Aorta (tissue), 5 donors: ENCODE measurements at places on chromosomes 2 and 18. TPM values are rescaled to one million over a fixed set of nuclear protein-coding genes. Genes with fewer than 3 reads are reported as not detected.
A peak's percentile ranks its signal among the peaks of the same experiment; 100 is the strongest.

The GPATCH11 gene
- 6.6 TPM for total RNA-seq

DNA sequence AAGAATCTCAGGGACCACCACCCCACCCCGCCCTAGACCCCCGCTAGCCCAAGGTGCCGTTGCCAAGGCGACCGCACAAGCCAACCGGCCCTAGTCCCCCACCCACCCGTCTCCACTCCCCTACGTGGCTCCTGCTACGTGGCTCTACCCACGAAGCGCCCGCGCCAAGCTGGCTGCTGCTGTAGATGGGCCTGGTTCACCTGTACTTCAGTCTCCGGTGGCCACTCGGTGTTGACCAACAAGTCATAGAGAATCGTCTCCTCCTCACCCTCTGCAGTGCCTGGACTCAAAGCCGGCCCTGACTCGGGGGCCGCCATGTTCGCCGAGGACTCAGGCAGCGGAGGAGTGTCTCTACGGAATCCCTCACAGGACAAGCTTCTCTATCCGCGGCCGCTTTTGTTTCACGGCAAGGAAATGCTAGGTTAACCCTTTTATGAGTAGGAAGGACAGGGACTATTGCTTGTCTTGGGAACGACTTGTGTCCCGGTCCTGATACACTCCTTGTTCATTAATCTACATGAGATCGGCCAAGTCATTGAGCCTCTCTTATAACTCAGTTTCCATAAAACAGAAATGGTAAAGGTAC is at the start of gene NBAS:
NBAS (minus strand) TSS at position 347 of the 586 bp plus-strand sequence; CDS start at position 317, 30 bp downstream.
- peak; percentile 93 for DNase-seq

The SERPINB10 gene
- total RNA-seq = not detected

The RAPGEF4 gene
- 6.7 TPM for total RNA-seq
